ENCODE measurements at places on chromosomes 2 and 18.

DNA sequence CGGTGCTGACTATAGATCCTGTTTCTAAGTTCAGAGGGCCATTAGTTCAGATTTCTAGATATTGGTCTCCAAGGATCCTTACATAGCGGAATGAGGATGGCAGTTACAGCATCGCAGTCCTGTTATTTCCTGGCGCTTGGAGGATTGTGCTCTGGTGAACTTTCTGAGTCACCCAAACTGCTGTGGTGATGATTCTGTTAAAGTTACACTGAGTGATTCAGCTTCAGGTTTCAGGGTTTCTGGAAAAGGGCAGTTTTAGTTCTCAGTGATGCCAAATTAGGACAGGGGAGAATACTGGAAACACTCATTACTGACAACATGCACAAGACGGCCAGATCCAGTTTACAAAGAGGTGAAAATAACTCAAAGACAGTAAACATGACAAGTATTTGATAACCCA lies 52.1 kb upstream of the ANKRD62 start:
- DNase-seq: no peak

DNA sequence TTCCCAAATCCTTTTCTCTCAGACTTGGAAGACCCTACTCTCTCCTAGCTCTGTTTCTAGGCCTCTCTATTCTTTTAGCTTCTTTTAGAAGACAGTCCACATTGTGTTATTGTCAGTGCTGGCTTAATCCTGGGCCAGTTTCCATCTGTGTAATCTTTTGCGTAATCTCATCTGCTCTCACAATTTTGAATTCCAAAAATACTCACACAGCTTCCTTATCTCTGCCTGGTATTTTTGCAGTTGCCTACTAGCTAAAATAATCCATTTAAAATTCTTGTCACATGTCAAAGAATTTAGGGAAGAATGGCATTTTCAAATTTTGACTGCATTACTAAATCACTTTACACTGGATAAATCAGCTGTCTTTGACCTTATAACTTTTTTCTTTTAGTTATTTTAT lies 200.6 kb upstream of the MEX3C start:
- no peak for DNase-seq

GRCh38 chr2:96547731-96548171 lies 11.2 kb downstream of the ARID5A start:
- no peak for DNase-seq

GRCh38 chr2:121608967-121609366 lies 40.3 kb downstream of the CLASP1 start:
- no peak for DNase-seq

DNA sequence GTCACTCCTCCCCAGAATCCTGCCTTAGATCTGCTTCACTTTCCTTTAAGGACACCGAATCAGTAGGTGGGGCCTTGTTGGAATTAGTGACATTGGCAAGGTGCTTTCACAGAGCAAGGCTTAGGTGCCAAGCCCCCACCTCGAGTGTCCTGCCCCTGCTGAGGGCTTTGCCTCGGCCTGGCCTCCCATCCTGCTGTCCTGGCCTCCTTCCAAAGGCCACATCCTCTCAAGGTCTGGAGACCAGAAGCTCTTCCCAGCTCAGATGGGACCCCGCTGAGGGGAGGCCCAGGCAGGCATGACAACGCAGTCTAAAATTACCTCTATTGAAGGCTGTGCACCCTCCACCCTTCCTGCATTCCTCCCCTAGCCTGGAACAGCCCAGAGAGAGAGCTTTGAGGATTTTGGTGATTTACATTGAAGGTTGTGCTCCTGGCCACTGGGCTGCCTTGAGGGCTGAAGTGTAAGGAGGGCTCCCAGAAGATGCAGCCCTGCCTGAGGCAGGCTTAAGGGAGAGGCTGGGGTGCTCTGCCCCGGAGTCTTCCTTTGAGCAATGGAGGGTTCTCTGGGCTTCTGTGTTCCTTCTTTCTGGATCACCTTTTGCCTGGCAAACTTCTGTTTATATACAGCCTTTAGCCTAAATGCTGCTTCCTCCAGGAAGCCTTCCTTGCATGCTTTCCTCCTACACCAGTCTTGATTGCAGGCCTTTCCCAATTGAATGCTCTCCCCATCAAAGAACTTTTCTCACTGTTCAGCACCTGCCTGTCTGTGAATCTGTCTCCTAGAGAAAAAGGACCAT lies 154.4 kb downstream of the DDX1 start:
- DNase-seq: no peak

- no peak for DNase-seq
These were observed 119.2 kb downstream of the MAPK4 start for GRCh38 chr18:50679056-50679455.

- DNase-seq: no peak
These were observed 27.5 kb downstream of the RAMP1 start for GRCh38 chr2:237886685-237887481.

DNA sequence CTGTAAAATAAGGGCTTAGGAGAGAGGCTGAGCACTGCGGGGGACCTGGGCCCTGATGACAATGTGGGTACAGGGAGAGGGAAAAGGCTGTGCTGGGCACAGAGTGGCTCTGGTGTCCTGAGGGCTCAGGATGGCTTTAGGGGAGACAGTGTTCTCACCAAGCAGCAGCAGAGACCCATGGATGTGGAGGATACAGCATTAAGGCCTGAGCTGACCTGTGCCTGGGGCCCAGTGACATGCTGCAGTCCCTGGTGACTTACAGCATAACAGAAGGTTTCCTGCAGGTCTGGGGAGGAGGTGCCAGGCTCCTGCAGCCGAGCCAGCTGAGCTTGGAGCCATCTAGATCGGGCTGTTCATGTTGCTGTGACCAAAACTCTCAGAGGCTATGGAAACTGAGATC lies 191.3 kb upstream of the SMAD2 start:
- no peak for DNase-seq

- DNase-seq: no peak
These were observed 459.3 kb downstream of the MBD2 start for GRCh38 chr18:53765211-53765610.

All from central memory CD8-positive, alpha-beta T cell (primary cell).